NCI-H1092 (cell line): ENCODE measurements at places on chromosomes 3 and 15.

DNA sequence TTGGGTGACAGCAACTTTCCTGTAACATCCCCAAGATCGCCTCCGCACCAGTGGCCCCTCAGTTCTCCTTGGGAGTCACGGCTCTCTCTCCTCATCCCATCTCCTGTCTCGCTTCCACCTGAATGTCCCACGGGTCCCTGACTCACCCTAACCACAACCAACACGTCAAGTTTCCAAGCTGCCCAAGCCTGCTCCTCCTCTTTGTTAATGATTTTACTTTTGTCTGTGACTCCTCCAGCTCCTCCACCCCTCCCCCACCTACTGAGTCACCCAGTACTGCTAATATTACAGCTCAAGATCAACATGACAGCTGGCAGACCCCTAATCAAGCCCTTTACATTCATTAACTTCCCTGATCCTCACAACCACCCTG is 39.3 kb downstream of the BDH1 start:
- DNase-seq: no peak

- DNase-seq: no peak
Observed at GRCh38 chr3:10259036-10259435, 10.8 kb downstream of the TATDN2 start.

- no peak for DNase-seq
Observed at GRCh38 chr3:66196633-66197032, 24.2 kb upstream of the SLC25A26 start.

DNA sequence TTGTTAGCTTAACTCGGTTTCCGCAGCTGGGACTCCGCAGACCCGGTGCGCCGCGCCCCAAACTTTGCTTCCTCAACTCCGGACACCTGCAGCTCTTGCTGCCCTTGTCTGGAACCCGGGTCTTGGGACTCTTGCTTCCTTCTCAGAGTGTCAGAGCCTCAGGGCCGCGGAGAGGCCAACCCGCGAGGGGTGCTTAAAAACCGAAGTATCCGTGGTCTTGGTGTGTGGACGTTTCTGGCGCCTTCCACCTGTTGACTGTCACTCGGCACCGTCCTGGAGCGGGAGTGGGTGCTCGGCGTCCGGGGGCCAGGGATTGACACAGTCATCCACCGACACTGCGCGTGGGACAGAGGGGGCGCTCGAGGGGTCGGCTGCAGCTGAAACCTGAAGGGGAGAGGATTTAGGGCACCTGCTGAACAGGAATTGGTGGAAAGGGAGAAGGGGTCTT is 386 bp downstream of the SQOR start:
- DNase-seq: no peak

GRCh38 chr3:188153437-188154013 is 432 bp upstream of the LPP start:
- DNase-seq: no peak

DNA sequence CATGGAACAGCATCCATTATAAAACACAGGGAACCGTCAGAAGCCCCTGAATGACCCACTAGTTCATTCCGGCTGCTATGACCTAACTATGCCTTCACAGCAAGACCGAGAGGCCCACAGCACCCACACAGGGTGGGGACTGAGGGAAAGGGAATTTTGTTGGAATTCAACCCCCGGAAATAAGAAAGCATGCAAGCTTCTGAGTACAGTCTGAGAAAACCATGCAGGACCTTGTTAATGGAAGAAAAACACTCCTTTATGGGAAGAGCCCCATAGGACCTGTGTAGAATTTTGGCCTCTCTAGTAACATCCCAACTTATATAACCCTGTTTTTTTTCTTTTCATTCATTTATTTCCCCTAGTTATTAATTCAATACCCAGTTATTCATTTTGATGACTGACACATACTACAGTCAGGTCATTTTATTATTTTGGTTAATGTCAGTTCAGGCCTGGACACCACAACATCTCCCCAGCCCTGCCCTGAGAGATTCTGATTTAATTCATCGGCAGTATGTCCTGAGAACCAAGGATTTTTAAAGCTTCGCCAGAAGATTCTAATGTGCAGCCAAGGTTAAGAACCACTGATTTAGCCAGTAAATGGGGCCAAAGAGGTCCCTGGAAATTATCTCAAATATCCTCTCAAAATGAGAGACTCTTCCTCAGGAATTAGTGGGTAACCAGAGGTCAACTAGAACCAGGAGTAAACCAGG is 231.6 kb upstream of the GOLGA6L4 start:
- no peak for DNase-seq

DNA sequence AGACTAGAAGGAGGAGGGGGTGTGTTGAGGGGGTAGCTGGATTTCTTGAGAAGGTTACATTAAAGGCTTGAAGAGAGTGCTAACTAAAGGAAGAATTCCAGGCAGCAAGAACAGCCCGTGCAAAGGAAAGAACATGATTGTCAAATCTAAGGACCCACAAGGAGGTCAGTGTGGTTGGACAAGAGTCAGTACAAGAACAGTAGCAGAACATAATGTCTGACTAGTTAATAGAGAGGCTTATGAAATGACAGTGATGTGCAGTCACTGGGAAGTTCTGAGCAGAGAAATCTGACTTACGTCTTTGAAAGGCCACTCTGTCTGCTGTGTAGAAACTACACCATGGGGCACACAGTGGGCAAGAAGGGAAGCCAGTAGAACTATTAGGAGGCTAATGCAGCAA is 19.8 kb upstream of the RBMS3 start:
- no peak for DNase-seq

GRCh38 chr3:15290736-15291135 is 41.6 kb downstream of the SH3BP5 start:
- no peak for DNase-seq

DNA sequence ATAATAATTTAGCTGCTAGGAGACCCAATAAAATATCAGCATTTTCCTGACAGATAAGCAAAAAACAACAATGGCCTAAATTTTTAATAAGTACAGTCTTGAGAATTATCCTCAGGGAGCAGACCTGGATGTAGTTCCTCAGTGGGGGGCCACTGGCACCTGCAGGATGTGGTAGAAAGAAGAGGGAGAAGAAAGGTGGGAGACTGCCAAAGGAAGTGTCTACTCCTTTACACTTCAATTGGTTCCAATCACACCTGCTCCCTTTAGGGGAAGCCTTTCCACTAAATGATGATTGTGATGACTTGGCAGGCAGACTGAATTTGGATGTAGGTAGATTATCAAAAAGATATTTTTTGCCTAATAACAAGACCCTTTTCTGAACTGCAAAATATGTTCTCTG is 353.0 kb upstream of the SATB1 start:
- DNase-seq: no peak

DNA sequence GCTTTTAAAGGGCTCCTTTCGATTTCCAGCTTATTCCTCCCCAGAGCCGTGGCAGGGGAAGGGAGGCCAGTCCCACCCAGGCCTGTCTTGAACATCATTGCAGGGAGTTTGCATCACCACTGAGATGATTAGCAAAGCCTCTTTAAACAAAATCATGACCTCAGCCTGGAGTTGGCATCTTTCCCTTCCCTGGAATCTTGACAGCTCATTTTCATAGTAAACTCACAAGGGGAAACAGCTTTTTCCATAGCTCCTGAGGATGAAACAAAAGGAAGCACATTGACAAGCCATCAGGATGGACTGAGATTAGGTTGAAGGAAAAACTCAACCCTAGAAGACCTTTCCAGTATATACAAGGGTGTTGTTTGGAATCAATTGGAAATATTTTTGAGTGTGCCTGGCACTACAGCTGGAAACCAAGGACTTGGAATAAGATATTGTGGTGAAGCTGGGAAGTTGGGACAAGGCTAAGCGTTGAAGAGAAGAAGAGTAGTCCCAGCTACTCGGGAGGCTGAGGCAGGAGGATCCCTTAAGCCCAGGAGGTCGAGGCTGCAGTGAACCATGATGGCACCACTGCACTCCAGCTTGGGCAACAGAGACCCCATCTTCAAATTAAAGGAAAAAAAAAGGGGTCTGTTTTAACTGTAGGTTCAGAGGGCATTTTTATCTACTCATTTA is 3.1 kb upstream of the LARP6 start:
- no peak for DNase-seq

DNA sequence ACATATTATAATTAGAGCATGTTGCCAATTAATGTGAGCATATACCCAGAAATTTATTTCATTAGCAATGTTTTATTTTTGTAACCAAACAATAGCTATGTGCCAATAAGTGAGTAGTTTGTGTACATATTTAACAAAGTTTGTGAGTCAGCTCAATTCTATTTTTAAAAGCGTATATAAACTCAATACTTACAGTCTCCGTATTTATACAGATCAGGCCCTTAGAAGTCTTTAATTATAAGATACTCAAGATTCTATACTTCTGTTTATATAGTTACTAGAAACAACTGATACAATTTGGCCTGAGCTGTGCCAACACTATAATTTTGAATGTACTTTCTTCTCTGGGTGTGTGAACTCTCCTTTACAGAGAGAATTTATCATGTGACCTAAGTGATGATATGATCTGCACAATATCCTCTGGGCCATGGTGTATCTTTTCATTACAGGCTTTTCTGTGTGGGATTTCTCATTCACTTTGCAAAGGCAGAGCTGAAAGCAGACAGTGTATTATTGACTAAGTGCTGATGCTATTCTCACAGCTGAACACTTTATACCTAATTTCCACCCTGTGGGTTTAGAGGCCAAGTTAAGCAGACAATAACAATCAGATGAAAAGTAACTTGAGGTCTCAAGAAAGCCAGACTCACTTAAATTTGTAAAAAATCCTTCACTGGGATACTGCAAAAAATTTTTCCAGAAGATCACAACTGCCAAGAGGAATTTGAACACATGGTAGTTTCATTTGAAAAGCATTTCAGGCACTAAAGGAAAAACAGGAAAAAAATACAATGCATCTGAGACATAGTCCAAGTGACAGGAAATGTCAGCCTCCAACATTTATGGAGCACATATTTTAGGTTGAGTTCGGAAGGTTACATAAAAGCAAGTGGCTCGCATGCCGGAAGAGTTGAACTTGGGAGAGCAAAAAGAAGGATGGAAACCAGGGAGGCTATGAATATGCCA is 277.9 kb upstream of the SEMA6D start:
- DNase-seq: no peak

- no peak for DNase-seq
Observed at GRCh38 chr3:141122455-141123030, 71.4 kb downstream of the SPSB4 start.

DNA sequence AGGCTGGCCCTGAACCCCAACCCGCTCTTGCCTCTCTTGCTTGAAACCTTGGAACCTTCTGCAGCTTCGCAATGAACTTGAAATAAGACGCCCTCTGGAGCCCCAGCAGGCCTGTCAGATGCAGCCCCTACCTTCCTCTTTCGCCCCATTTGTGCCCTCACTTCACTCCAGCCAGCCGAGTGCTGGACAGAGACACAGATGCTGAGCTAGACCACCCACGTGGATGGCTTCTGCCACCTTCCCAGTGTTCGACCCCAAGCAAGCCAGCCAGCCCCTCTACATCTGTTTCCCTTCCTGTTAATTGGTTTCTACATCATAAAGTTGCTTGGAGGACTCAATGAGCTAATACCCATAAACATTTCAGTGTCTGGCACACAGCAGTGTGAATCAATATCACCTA is 23.8 kb upstream of the SNRPA1 start:
- DNase-seq: no peak

DNA sequence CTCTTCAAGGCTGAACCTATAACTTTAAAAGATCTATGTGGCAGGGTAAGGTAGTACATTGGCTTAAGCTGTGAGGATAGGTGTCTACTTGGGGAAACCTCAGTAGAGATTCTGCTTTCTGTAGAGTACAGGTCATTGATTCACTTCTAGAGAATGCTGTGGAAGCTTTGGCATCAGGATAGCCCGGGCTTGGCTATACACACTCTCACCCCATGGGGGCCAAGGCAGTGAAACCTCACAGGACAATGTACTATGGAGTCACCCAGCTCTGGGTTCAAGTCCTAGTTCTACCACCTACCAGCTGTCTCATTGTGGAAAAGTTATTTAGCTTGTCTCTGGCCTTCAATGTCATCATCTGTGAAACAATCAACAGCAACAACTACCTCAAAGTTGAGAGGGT is 9.0 kb downstream of the MTFMT start:
- no peak for DNase-seq

- no peak for DNase-seq
Observed at GRCh38 chr3:123678108-123678511, 93.3 kb upstream of the HACD2 start.

DNA sequence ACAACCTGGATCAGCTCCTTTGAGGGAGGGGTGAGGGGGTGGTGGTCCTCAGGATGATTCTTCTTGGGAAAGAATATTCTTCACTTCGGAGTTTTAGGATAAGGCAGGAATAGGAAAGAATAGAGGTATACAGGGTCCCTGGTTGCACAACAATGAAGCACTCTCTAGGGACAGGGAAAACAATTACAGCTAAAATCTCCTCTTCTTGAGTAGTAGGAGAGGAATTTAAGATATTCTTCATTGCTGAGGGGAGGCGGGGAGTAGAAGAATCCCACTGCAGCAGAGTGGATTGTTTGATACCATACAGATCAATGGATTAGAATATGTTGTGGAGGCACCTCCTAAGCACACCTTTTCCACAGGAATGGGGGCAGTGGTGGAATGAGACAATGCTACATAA is 20.5 kb downstream of the SLC9C1 start:
- DNase-seq: no peak

DNA sequence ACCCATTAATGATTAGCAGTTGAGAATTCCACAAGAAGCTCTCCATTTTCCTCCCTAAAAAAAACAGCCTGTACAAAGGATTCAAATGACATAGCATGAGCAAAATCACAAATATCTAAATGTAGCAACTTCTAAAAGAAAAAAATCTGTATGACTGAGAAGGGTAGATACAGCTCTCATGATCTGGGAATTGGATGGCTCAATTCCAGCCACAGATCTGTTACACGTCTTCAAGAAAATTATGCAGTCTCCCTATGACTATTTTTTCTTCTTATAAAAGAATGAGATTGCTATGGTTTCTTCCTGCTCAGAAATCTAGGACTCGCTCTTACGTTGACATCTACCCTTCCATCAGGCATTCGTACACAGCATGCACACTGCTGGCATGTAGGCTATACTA is 71.5 kb downstream of the PLCH1 start:
- DNase-seq: no peak

DNA sequence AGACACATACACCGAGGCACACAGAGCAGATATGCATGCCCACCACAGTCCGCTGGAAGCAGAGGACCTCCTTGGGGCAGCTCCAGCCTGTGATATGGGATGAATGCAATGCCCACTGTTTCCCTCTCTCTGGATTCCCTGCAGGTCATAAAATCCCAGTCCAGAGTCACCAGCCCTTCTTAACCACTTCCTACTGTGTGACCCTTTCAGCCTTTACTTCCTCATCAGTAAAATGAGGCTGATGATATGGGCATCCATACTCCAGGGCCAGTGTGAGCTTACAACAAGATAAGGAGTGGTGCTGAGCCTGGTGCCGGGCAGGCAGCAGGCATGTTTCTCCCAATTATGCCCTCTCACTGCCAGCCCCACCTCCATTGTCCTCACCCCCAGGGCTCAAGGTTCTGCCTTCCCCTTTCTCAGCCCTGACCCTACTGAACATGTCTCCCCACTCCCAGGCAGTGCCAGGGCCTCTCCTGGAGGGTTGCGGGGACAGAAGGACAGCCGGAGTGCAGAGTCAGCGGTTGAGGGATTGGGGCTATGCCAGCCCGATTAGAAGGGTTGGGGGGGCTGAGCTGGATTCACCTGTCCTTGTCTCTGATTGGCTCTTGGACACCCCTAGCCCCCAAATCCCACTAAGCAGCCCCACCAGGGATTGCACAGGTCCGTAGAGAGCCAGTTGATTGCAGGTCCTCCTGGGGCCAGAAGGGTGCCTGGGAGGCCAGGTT is at the start of gene GNAT1:
Gene GNAT1, plus strand, starts transcription at position 675 of the 725 bp plus-strand sequence. CDS start 116 bp downstream, outside the sequence.
- no peak for DNase-seq

GRCh38 chr15:28984421-28985315 is 98.9 kb downstream of the APBA2 start:
- DNase-seq: no peak
